ENCODE measurements at places on chromosomes 13 and 19.

DNA sequence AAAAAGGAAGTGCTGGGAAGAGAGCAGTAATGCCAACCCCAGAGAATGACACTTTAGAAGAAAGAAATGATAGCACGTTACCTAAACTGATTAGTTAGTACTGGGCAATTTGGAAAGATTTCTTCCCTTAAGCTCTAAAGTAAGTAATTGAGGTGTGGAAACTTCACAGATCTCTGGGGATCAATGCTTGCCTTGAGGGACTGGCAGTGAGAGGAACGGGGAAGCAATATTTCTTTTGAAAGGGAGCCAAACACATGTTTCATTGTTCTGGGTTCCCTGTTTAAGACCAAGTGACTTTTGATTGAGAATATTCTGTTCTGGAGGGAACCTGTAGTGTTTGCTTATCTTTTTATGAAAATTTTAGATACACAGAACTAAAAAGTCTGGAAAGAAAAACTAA lies 190.5 kb downstream of the NDFIP2 start:
- DNase-seq = no peak

DNA sequence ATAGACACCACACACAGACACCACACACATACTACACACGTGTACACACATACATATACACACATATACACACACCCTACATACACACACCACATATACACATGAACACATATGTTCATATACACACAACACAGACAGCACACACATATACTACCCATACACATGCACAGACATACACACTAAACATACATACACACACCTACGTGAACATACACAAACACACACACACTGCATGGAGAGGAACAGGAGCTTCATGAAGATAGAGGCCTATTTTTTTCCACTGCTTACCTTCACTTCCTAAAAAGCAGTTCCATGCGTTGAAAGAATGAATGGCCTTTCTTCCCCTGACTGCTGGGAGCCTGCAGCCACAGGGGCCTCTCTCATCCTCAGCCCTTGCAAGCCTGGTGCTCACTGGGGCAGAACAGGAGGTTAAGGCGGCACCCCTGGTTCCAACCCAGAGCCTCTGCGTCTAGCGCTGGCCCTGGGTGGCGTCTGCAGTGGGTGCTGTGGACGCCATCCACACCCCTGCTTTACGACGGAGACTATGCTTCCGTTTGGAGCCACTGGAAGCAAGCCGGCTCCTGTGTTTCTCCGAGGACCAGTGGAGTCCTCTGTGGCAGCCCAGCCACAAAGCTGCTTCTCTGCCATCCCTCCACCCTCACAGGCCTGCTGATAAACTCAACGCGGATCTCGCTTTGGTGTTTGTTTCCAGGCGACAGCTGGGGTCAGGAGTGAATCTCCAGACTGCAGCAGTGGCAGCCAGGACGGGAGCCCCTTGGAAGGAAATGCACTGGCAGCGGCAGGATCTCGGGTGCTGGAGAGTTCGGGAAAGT lies 1.9 kb upstream of the RASA3 start:
- DNase-seq = no peak

DNA sequence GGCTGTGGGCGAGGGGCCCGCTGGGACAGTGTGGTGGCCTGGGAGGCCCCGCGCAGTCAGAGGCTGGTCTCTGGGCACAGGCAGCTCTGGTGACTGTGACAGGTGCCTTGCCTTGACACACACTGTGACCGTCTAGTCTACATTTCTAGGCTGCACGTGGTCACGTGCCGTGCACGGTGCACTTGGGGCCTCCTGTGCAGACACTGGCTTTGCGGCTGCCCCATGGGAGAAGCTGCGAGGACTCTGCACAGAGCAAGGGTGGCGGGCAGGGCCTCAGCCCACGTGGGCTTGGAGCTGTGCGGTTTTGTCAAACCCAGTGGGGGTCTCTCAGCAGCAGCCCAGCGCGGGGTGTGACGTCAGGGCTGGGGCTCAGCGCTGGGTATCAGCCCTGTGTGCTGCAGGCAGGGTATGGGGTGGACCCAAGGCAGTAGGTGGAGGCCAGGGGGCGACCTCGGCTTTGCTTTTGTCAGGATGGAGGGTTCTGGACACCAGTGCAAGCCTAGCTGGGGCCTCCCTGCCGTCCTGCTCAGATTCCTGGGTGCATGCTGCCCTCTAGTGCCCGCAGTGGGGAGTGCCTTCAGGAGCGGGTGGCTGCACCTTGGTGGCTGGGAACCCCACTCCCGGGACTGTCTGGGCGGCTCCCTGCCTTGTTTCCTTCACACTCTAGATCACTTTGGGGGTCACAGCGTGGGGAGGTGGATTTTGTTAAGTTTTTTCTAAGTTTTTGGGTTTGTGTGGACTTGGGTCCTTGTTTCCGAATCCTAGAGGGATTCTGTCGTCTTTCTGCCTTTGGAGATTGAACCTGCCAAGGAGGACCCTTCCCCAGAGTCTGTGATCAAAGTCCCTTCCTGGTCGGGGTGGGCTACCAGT lies 62.6 kb downstream of the KDM4B start:
- DNase-seq = peak; percentile 91

- DNase-seq = no peak
These were observed 13.7 kb upstream of the NCCRP1 start for GRCh38 chr19:39183104-39183503.

- no peak for DNase-seq
These were observed 3.3 kb downstream of the LYL1 start for GRCh38 chr19:13099073-13099999.

DNA sequence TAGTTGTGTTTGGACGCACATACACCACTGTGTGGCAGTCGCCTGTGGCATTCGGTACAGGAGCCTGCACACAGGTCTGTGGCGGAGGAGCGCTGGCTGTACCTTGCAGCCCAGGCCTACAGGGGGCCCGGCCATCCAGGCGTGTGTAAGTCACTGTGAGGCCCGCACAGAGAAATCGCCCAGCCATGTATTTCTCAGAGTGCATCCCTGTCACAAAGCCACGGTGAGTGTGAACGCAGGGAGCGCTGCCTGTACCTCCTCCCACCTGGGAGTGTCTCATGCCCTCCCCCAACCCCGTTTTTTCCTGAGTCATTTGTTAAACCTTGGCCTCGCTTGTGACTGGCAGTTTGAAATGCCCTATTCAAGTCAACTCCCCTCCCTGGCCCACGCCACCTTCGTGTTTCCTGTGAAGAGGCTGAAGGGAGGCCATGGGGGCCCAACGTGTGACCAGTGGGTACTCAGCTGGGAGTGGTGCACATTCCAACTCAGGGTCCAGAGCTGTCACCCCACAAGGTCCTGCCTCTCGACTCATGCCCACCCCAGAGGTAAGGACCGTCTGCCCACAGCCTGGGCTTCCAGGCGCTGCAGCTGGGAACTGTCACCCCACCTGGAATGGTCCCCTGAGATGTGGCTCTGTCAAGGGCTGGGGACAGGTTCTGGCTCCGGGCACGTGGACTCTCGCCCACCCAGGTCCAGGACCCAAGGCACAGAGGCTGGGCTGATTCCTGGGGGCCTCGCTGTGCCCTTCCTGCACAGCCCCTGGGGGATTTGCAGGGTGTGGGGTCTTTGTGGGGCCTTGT lies 11.6 kb upstream of the RASA3 start:
- no peak for DNase-seq

DNA sequence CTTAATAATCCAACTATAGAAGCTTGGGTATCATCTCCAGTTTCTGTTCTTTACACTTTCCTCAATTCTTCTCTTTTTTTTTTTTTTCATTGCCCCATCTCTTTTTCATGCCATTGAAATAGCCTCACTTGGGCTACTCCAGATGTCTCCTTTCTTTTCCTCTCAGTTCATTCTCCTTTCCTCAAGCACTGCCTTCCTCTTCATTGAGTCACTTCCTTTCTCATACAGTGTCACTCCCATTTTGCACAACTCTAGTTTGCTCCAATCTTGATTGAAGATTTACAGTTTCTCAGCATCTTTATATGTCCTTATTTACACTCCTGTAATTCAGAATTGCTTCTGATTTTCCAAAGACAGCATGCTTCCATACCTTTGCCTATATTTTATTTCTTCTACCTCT lies 61.3 kb downstream of the IPO5 start:
- DNase-seq = no peak

GRCh38 chr13:98285317-98285716 lies 108.2 kb upstream of the RNF113B start:
- DNase-seq = peak; percentile 65

GRCh38 chr13:23796551-23796950 lies 92.6 kb downstream of the MIPEP start:
- peak; percentile 32 for DNase-seq

GRCh38 chr13:72435251-72435650 lies 292.2 kb downstream of the MZT1 start:
- DNase-seq = no peak

- DNase-seq = peak; percentile 29
These were observed 2.8 kb downstream of the NECTIN2 start for GRCh38 chr19:44848812-44849447.

- no peak for DNase-seq
These were observed 9.0 kb downstream of the BLOC1S3 start for GRCh38 chr19:45187421-45188100.

GRCh38 chr13:42832341-42833096 lies 51.1 kb downstream of the FAM216B start:
- peak; percentile 63 for DNase-seq

DNA sequence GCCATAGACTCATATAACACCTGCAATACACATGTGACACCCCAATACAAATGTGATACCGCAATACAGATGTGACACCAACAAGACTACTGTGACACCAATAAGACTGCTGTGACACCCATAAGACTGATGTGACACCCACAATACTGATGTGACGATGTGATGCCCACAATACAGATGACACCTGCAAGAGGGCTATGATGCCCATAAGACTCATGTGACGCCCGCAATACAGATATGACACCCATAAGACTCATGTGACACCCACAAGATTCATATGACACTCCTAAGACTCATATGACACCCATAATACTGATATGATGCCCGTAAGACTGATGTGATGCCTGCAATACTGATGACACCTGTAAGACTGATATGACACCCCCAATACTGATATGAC lies 113.0 kb downstream of the MRPL57 start:
- DNase-seq = no peak

DNA sequence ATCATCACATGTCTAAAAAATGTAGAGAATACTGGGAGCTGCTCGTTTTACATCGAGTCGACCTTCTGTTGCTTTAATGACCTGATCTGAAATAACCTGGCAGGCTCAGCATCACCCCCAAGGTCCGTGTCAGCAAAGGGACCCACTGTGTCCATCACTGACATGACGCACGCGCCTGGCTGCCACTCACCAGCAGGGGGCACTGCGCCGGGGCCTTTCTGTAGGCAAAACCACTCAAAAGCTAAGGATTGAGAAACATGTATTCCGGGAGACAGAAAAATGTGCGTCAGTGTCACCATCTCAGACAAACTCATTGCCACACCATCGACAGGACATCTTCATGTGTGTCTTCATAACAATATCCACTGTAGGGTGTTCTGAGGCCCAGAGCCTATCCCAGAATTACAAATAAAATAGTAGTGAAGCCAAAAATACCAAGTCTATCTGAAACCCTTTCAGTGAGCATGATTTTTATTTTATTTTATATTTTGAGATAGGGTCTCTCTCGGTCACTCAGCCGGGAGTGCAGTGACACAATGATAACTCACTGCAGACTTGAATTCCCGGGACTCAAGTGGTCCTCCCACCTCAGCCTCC lies 130.3 kb upstream of the LSM14A start:
- peak; percentile 46 for DNase-seq

- DNase-seq = peak; percentile 44
These were observed 2049.5 kb upstream of the PRR20A start for GRCh38 chr13:55091172-55091571.

GRCh38 chr13:72218966-72219365 lies 352.0 kb upstream of the DACH1 start:
- no peak for DNase-seq

DNA sequence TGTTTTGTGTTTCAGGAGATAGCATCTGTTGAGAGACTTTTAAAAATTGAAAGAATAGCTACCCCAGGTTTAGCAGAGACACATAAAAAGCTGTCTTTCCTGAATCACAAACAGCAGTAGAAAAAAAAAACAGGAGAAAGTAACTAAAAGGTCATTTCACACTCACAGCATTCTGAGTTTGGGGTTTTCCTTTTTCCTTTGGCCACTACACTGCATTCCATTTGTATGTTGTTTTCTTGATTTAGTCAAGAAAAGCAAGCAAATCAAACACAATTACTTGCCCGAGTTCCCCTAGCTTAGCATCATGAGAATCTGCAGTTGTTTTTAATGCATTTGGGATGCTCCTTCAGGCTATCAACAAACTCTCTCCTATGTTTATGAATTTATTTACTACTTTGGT lies 161.0 kb downstream of the KCTD12 start:
- DNase-seq = peak; percentile 64

- DNase-seq = peak; percentile 51
These were observed 851 bp downstream of the ZNF320 start for GRCh38 chr19:52896431-52897137.

GRCh38 chr19:20313894-20314293 lies 146.9 kb downstream of the ZNF486 start:
- DNase-seq = no peak

GRCh38 chr13:52703482-52703881 lies 36.1 kb downstream of the CNMD start:
- no peak for DNase-seq

DNA sequence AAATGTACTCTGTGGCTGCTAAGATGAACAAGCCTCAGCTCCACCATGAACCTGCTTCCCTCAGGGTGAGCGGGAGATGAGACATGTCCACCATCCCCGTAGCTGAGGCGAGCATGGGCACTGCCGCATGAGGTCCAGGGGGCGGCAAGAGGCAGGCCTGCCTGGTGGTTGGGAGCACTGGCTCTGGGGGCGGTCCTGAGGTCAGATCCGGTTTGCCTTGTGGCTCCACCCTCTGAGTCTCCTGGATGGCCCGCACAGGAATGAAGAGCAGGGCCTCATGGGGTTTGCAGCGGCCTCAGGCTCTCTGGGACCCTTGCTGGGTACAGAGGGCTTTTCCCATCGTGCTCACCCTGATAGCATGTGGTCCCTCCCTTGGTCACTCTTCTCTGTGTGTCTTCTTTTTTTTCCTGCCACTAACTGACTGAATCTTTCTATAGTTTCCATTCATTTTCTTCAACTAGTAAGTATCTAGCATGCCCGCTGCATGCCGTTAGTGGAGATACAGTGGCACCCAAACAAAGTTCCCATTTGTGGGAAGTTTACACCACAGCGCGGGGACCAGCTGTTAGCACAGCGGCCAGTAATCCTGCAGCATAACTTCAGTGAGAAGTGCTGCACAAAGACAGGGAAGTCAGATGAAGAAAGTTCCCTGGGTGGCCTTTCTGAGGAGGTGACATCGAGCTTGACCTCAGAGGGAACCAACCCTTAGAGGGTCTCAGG lies 37.3 kb downstream of the CAPN12 start:
- no peak for DNase-seq

DNA sequence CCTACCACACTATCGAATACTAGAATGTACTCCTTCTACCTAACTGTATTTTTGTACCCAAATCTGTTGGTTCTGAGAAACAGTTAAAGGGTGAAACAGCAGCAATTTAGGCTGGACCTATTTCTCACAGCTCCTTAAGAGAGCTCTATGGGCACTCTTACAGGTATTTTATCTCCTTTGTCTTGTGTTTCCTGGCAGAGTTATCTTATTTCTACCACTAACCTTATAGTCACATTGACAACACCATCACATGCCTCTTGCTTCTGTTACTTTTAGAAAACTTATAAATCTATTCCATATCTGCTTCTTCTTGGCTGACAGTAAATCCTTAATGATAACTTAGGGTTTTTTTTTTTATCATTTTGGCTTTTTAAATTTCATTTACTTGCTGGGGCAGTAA lies 130.7 kb downstream of the MYO16 start:
- no peak for DNase-seq

Data from astrocyte of the hippocampus (primary cell).